ENCODE measurements at places on chromosomes 7 and 10. TPM values are rescaled to one million over a fixed set of nuclear protein-coding genes. Genes with fewer than 3 reads are reported as not detected.

MYH16 gene
- polyA plus RNA-seq: not detected

- no peak for DNase-seq
Measured at GRCh38 chr10:78869508-78870454, 199.0 kb upstream of the ZMIZ1 start.

MYL10 gene
- not detected for polyA plus RNA-seq

DNA sequence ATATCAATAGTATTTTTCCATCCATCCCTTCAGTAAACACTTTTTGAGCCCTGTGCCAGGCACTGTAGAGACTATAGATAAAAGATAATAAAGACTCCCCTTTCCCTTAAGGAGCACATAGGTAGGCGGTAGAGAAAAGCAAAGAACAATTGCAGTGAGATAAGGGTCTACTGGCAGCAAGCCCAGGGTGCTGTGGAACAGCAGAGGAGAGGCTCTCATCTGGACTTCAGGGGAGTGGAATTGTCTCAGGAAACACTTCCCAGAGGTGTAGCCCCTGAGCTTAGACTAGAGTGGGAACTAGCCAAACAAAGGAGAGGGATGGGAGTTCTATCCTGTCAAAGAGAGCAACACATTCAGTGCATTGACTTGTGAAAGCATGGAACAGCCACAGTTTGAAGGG, 102.0 kb downstream of the NRF1 start:
- DNase-seq: no peak

GRCh38 chr10:45241865-45242520, 73.4 kb downstream of the OR13A1 start:
- DNase-seq: no peak

DNA sequence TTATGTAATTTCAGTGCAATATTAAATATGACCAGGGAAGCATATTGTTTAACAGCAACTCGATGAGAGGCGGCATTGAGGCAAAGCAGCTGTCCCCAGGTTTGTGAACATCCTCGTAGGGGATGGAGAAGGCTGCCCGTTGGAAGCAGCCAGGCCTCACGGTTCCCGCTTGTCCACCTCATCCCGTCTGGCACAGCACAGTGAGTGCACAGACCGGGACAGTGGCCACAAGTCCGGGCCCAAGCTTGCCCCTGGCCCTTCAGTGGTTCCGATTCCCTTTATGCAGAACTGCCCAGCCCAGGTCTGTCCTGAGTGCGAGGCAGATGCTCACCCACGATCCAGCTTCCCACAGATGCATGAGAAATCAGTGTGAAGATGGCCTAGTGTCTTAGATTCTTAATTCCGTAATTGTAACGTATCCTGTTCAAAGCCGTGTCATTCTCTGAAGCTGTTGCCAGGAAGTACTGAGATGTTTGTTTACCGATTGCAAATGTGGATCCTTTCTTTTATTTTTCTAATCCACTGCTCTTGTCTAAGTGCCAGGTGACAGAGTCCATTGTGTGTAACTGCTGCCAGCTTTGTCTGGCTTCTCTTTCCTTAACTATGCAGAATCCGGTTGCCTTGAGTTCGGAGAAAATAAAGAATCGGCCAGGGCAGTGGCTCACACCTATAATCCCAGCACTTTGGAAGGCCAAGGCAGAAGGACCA, 35.5 kb downstream of the PFKP start:
- no peak for DNase-seq

CPA4 gene
- 65.7 TPM for polyA plus RNA-seq

- DNase-seq: no peak
Measured at GRCh38 chr7:139715194-139715815, 62.5 kb downstream of the HIPK2 start.

GRCh38 chr7:80385508-80385907, 126.4 kb downstream of the GNAT3 start:
- DNase-seq: no peak

PRKCQ gene
- polyA plus RNA-seq: 0.10 TPM

- no peak for DNase-seq
Measured at GRCh38 chr7:69283421-69283820, 314.9 kb upstream of the AUTS2 start.

Measured in AG04450 (cell line).